ENCODE measurements at places on chromosomes 12 and 14. TPM values are rescaled to one million over a fixed set of nuclear protein-coding genes. Genes with fewer than 3 reads are reported as not detected.
A peak's percentile ranks its signal among the peaks of the same experiment; 100 is the strongest.

GRCh38 chr12:131511803-131512561 lies 198.9 kb upstream of the SFSWAP start:
- DNase-seq = no peak

DNA sequence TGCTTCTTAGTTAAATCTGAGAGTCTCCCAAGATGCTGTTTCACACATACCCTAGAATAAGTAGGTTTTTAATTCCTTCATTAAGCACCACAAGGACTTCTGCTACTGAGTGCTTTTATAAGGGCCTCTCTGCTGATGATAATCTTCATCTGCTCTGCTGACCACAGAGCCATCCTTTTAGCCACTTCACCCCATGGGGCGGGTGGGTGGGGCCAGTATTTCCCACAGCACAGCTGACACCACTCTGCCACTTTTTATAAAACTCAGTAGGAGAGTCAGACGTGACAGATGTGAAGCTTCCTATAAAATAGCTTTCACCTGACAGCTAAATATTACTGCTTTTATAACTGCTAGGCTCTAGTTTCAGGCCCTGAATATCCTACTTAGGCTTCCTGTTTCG lies 20.3 kb downstream of the FCF1 start:
- DNase-seq = no peak

- no peak for DNase-seq
Observed at GRCh38 chr14:73944432-73945158, 5.3 kb downstream of the FAM161B start.

DNA sequence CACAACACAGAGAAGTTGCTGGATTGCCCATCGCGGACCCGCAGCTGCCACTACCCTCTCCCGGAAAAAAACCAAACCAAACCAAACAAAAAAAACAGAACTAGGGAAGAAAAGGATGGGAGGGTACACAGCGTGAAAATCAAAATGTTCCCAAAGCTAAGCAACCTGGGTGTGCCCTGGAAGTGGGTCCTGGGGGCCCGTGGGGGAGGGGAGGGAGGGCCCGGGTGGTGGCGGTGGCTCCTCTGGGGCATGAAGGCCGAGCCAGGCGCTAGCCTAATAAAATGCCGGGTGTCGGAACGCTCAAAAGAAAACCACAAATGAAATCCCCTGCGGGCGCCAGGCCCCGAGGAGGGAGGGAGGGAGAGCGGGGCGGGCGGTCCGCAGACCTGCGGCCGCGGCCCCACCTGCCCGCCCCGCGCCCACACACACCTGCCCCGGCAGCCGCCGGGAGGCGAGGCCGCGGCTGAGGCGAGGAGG lies 787 bp downstream of the HECTD4 start:
- peak; percentile 27 for DNase-seq

DNA sequence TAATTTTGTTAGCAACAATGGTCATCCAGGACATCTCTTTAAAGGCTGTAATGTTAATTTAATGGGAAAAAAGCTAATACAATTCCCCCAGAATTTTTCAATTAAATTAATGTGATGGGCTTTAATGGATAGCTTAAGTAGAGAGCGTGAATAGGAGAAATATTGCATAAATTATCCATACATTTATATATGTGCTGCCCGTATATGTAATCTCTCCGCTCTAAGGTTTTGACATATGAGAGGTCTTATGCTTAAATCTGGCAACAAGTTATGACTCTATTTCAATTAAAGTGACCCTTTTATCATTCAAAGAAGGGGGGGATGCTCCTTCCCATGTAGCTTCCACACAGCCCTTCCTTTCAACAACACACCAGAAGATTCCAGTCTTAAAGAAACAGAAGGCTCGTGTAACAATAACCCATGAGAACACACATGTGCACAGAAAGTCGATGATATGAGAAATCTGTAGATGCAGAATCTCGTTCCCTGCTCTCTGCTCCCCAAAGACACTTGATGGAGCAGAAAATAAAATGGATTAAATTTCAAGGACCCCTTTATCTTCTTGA lies 24.0 kb downstream of the MAP1LC3B2 start:
- DNase-seq = no peak

DNA sequence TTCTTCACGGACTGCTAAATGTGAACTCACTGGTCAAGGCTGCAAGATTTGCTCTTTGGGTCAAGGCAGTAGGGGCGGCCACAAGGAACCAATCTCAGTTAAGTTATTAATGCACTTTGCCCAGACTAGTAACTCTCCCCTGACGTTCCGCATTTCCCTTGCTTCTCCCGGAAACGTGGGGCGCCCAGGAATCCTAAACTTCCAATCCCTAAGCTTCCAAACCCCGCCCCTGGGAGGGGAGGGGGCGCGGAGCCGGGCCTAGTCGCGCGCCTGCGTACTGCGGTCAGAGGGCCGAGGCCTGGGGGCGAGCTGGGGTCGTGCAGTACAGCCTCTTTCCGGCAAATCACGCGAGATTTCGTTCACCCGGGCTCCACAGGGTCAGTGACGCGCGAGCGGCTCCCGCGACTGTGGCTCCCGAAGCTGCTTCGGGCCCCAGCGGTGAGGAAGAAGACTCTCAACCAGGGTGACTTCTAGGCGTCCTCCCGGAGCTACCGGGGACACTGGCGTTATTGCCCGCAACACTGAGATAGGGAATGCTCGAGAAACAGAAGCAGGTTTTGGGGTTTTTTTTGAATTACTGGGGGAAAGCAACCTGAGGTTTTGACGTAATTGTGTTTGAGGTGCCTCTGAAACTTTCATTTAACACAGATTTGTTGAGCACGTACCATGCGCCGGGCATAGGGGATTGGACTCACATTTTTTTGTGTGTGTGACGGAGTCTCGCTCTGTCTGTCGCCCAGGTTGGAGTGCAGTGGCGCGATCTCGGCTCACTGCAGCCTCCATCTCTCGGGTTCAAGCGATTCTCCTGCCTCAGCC lies at the start of gene PTGR2:
TSS of gene PTGR2 (plus strand) at position 265 of the 816 bp plus-strand sequence. CDS start 7,032 bp downstream, outside the sequence.
- peak; percentile 98 for DNase-seq

DNA sequence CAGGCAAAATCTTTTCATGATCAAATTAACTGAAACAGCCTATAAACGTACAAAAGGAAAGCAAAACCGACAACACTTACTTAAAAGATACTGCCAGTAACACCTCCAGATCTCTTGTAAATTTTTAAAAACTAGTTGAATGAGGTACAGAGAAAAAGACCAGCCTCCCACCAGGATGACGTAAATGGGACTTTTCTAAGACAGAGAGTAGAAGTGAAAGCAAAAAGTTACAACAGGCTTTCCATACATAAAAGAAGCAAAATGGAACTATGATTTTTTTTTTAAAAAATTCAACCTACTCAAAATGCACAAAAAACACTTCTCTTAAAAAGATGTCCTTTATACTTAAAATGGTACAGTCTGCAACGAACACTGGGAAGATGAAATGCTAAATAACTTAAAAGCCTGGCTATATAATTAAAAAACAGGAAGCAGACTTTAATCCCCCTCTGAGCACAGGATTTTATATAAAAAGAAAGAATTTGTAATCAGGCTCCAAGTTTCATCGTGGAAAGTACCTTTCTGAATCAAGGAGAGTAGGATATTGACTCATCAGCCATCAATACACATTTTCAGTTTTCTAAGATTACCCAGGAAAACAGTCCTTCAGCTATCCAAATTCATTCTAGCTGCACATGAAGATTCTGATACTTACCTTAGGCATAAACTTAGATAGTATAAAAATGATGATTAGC lies 14.2 kb upstream of the MYO1A start:
- no peak for DNase-seq

DNA sequence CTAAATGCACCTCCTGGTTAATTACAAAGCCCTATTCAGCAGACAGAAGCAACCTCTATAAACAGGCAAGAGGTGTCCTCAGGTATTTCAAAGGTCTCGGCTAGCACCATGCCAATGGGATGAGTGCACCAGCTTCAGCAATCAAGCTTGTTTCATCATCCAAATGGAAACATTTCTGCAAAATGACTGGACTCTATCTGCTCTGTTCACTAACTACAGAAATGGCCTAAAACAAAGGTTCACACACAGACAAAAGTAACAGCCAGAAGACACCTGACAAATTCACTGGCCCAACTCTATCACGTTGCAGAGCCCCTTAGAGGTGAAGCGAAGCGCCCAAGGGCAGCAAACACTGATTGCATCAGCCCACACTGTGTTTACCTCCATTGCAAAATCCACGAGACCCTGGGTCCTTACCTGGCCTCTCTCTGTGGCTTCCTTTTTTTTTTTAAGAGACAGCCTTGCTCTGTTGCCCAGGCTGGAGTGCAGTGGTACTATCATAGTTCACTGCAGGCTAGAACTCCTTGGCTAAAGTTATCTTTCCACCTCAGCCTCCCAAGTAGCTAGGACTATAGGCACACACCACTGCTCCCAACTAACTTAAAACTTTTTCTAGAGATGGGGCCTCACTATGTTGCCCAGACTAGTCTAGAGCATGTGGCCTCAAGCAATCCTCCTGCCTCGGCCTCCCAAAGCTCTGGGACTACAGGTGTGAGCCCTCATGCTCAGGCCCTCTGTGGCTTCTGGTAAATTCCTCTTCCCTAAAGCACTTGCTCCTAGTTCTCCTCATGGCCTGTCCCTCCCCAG lies 8.5 kb upstream of the SYNE3 start:
- no peak for DNase-seq

DNA sequence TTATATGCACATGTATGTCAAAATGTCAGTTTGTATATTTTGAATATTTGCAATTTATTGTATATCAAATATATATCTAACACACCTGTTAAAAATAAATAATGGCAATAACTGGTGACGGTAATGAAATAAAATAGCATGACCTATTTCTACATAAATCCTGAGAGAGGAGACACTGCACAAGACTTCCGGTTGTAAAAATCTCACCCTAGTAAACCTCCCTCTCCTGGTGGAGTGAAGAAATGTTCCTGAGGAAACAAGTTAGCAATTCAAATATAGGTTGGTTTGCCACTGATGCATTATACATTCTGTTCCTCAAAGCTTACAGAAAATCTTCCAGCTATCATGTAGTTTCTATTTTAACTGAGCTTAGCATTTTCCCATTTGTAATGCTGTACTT lies 166.1 kb upstream of the SYT10 start:
- DNase-seq = no peak

- DNase-seq = no peak
Observed at GRCh38 chr14:29077916-29078315, 311.3 kb downstream of the FOXG1 start.

GRCh38 chr12:95261109-95261508 lies 43.5 kb downstream of the VEZT start:
- no peak for DNase-seq

DNA sequence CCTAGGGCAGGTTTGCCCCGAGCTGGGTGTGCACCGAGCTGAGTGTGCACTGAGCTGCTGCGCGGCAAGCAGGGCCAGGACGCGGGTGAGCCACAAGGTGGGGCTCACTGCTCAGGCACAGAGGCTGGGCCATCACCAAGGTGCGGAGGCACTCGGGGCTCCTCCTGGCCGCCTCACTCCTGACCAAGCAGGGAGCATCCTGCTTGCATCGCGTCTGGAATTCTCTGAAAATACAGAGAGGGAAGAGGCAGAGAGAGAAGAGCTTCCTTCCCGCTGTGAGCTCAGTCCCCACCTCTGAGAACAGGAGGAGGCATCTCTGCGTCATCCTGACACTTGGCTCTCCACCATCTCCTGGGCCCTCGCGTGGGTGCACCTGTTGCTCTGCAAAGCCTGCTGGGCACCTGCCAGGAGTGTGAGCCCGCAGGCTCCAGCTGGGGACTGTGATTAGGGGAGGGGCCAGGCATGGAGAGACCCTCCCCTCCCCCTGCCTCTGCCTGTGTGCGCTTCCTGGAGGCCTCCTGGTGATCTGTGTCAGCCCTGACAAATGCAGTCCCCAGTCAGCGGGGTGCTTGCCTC lies 116.3 kb downstream of the GLT1D1 start:
- no peak for DNase-seq

GRCh38 chr14:58725871-58726270 lies 88.1 kb downstream of the DACT1 start:
- no peak for DNase-seq

DNA sequence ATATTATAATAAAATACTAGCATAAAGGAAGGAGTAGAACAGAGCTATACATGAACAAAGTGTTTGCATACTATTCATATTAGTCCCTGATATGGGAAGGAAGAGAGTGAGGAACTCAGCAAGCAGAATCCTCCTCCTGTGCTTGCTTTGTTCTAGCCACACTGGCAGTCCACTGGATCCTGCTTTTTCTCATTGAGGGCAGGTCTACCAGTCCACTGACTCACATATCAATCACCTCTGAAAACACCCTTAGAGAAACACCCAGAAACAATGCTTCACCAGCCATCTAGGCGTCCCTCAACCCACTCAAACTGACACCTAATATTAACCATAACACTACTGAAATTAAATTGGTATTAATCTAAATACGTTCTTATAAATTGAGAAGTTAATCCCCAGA lies 1861.7 kb upstream of the SEL1L start:
- no peak for DNase-seq

- no peak for DNase-seq
Observed at GRCh38 chr12:95532851-95533250, 18.4 kb downstream of the USP44 start.

GRCh38 chr12:1691123-1692007 lies 495 bp downstream of the ADIPOR2 start:
- peak; percentile 59 for DNase-seq

GRCh38 chr14:76947078-76947837 lies 81.2 kb downstream of the IRF2BPL start:
- peak; percentile 93 for DNase-seq

GRCh38 chr12:114916541-114916940 lies 232.6 kb upstream of the TBX3 start:
- DNase-seq = no peak

GRCh38 chr12:112164011-112164660 lies 38.8 kb downstream of the TRAFD1 start:
- no peak for DNase-seq

GRCh38 chr12:42364692-42365091 lies 38.7 kb downstream of the PPHLN1 start:
- DNase-seq = no peak

GRCh38 chr12:124636138-124636978 lies 68.9 kb upstream of the NCOR2 start:
- DNase-seq = no peak

- peak; percentile 60 for DNase-seq
Observed at GRCh38 chr14:44803239-44803905, 158.4 kb downstream of the KLHL28 start.

DNA sequence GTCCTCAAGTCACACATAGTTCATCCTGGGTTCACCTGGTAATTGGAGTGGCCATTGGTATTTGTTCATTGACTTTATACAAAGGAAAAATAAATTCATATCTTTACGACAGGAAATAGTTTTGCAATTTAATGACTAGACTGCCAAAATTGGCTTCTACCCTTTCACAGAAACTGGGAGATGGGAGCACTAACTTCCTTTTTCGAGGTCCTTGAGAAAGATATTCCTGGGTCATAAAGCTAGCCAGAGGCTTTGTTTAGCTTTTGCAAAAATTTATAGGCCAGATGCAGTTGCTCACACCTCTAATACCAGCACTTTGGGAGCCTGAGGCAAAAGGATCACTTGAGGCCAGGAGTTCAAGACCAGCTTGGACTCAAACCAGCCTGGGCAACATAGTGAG lies 10.2 kb upstream of the OR11G2 start:
- DNase-seq = no peak

KLHL33 gene
- 0.60 TPM for polyA plus RNA-seq

SLC22A17 gene
- polyA plus RNA-seq = 62.4 TPM

AHNAK2 gene
- 2.2 TPM for polyA plus RNA-seq

NOVA1 gene
- polyA plus RNA-seq = 34.0 TPM

GZMH gene
- not detected for polyA plus RNA-seq
